ENCODE measurements at places on chromosomes 6 and 20.

DNA sequence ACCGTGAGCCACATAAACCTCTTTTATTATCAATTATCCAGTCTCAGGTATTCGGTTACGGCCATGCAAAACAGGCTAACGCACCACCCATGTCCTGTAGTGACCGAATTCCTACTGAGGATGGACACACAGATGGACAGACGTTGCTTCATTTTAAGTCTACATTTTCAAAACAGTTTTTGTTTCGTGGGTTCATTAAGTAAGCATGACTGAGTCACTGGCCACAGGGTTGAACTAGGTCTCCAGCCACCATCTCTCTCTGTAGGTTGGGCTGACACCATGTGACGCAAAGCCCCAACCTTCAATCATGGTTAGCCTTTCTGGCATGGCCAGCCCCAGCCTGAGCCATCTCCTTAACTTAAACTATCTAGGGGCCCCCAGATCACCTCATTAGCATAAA lies 110.0 kb upstream of the SLC22A23 start:
- DNase-seq = no peak

DNA sequence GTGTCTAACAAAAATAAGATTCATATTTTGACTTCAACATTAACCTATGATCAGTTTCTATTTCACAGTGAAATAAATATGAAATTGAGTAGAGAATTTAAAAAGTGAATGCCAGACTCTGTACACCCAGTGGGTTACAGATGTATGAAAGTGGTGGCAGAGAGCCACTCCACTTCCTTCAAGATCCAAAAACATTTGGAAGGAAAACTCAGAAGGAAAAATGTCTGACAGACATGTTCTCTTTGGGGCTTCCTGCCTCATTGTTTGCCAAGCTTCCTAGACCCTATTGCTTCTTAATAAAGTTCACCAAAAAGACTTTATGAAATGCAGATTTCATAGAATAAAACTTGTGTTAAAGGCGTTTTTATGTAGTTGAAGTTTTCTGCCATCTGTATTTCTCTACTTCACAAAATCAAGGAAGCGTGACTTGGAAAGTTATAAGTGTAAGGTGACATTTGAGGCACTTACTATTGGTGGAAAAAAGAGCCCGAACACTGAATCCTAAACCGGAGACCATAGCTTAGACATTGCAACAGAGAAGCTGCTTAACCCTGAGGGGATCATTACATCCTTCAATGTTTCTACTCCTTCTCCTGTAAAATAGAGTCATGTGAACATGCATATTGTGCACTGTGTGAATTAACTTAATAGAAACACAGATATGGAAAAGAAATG lies 12.8 kb downstream of the HMGCLL1 start:
- no peak for DNase-seq

DNA sequence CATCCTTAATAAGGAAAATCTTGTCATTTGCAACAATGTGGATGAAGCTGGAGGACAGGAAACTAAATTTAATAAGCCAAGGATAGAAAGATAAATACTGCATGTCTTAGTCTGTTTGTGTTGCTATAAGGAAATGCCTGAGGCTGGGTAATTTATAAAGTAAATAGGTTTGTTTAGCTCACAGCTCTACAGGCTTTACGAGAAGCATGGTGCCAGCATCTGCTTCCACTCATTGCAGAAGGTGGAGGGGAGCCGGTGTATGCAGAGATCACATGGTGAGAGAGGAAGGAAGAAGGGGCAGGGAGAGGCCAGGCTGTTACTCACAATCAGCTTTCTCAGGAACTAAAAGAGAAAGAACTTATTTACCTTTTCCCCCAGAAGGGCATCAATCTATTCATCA lies 118.9 kb upstream of the SMLR1 start:
- no peak for DNase-seq

DNA sequence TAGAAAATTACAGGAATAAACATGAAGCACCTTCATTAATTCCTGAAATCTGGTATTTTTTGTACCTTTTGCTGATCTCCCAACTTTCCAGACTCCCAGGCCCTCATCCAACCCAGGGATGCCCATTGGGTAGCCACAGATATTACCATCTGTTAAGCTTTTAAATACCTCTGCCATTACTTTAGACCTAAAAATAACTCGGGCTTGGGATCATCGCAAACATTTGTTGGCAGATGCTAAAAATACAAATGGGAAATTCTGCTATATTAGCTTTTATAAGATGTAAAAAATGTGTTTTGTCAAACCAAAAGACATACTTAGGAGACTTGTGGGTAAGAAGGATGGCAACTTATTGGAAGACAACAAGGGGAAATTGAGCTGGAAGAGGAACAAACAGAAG lies 376.1 kb downstream of the CENPW start:
- no peak for DNase-seq

DNA sequence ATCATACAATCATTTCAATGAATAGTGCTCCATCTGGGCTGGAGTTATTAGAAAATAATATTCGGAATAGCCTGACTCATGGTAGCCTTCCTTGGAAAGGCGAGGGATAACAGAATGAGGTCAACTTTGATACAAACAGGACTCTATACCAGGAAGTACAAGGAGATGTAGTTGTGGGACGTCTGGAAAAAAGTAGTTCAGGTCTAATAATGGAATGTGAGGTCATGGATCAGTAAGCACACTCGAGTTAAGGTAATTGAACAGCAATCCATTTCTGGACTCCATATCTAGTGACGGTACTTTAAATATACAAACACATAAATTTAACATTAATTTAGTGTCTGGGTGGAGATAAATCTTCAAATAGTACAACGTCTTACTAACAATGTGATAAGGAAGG lies 1204.0 kb upstream of the ADGRB3 start:
- DNase-seq = no peak
